ENCODE measurements at places on chromosomes 2 and 18.

- no peak for DNase-seq
Observed at GRCh38 chr2:80496775-80497174, 192.2 kb upstream of the LRRTM1 start.

DNA sequence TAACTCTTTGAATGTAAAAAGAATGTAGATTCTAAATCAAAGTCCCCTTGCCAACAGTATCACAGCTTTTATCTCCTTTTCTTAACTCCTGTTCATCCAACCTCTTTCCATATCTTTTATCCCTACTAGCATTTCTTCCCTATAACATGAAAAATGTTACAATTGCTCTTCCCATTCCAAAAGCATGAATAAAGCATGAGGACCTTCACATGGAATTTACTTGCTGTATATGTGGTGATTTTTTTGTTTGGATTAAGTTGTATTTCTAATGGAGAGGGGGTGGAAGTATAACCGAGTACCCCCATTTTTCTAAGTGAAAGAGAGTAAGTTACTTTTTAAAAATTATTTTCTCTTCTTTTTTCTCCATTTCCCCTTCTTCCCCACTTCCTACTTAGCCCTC is 94.9 kb upstream of the RBBP8 start:
- DNase-seq: no peak

GRCh38 chr2:13114391-13114790 is 397.7 kb downstream of the TRIB2 start:
- no peak for DNase-seq

GRCh38 chr2:223735035-223735640 is 102.2 kb downstream of the AP1S3 start:
- DNase-seq: no peak

GRCh38 chr2:118086024-118086633 is 2.1 kb upstream of the INSIG2 start:
- no peak for DNase-seq

GRCh38 chr2:88764850-88765153 is 73.3 kb downstream of the RPIA start:
- DNase-seq: no peak

DNA sequence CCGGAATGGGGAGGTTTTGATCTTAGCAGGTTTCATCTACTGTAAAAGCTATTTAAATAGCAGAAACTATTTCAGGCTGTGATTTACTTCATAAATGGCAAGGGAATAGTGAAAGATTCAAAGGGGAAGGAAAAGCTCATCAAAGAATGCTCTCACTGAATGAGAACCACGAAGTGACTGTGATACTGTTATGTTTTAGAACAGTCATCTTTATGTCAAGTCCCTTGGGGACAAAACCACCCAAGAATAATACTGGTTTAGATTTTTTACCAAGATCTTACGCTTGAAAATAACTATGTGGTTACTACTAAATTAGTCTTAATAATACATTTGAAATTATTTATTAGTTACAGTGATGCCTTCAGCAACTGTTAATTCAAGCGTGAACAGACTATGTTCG is 28.1 kb downstream of the FARSB start:
- no peak for DNase-seq

DNA sequence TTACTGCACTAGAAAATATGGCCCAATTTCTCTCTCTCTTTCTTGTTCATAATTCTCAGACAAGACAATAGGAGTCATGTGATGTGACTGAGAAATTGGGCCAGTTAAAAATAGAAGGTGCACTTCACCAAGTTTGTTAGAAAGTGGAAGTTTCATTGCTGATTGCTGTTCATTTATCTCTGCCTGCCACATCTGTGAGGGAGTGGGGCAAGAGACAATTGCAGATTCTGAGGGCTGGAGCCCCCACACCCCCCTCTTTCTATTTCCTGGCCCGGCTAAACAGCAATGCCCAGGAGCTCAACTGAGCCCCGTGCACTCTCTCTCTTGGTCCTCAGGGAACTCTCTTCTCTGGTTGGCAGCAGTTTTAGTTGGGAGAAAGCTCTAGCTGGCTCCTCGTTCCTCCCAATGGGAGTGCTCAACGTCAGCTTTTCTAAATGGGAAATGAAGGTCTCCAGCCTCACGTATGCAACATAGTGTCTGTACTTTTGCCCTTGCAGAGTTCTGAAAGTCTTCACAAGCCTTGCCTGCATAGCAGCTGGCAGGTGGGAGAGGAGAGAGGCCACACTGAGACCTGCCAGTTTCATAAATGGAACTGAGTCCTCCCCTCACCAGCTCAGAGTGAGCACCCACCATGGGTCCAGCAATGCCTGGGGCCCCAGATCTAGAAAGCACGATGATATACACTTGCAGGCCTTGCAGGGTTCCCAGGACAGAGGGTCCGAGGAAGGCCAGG is 115.7 kb downstream of the MYCN start:
- no peak for DNase-seq
